ENCODE measurements at places on chromosomes 11 and 22.

DNA sequence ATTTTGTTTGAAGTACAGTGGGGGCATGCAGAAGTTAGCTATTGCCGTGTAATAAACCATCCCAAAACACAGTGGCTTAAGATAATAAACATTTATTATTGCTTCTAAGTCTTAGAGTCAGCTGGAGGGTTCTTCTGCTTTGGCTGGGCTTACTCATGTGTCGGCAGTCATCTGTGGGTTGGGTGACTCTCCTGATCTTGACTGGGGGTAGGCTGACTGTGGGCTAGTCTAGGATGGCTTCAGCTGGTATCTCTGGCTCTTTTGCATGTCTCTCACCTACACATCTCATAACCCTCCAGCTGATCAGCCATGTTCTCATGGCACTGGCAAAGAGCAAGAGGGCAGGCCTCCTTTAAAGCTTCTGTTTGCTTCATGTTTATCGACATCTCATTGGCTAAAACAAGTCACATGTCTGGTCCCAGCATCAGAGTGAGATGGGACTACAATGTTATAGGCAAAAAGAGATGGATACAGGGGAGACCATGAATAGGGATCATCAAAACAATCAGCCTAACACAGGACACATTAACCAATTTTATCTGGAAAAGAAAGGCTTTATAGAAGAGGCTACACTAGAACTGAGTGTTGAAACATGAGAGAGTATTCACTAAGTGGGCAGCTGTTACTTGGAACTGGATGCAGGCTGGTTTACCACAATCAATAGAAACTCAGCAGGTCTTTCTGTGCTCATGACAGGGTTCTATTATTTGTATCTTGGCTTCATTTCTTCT is 5.1 kb downstream of the LRRC51 start:
- peak; percentile 73 for DNase-seq

DNA sequence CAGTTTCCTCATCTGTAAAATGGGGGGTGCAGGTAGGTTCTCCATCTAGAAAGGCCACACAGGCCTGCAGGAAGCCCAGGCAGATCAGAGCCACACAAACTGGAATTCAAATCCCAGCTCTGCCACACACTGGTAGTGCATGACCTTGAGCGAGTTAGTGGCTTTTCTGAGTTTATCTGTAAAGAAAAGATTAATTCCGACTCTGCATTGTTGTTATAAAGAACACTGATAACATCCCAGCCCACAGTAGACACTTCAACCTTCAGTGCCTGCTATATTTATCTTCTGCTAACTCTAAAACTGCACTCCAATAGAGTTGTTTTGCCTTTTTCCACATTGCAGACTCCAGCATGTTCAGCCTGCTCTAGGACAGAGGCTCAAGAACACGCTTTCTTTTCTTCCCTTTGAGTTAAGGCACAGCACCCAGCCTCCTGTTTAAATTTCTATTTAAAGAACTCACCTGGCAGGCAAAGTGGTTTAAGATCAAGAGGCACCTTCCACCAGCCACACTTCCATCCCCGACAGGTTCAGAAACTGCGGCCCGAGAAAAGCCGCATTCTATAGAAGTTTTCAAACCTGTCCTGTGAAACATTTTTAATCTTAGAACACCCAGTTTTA is 133.9 kb downstream of the PLEKHA7 start:
- no peak for DNase-seq

GRCh38 chr11:40867991-40868632 is 591.3 kb downstream of the LRRC4C start:
- DNase-seq = no peak

- DNase-seq = no peak
Measured at GRCh38 chr11:68677432-68677831, 6.9 kb upstream of the GAL start.

DNA sequence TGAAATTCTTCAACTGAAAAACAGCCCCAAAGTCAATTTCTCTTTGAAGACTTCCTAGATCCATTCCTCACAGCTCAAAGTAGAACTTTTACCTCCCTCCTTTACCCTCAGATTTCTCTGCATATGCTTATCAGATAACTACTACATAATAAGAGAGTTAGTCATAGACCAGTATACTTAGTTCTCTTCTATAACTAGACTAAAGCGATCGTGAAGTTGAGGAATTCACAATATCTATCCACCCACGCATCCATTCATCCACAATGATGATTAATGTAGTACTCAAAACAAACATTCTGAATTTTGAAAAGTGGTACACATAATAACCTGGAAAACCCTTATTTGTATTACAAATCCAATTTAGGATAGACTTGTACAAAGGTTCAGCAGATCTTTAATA is 800.9 kb upstream of the TENM4 start:
- DNase-seq = no peak

DNA sequence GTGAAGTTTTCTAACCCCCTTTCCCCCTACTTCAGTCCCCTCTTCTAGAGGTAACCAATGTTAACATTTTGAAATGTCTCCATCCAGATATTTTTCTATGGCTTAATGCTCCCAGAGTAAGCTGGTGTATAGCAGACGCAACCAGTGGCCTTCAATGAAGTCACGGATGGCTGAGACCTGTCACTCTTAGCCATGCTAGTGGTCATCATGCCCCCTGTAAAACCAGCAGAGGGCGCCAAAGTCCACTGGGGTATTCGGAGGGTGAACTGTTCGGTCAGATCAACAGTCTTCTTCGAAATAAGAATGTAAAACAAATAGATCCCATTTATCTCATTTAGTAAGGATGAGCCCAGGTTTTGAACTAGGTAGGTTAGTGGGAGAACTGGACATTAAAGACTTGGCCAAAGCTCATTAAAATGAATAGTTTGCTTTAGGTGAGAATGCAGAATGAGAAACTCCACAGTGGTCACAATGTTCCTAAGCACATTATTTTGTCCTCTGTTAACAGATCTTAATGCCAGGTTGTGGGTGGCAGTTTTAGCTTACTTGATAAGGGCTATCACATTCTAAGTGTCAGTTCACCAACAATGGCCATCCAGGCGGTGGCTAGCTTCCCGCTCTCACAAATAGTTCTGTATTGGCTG is 8.6 kb upstream of the MMP8 start:
- DNase-seq = no peak

GRCh38 chr11:9379041-9379440 is 5.4 kb upstream of the IPO7 start:
- no peak for DNase-seq

DNA sequence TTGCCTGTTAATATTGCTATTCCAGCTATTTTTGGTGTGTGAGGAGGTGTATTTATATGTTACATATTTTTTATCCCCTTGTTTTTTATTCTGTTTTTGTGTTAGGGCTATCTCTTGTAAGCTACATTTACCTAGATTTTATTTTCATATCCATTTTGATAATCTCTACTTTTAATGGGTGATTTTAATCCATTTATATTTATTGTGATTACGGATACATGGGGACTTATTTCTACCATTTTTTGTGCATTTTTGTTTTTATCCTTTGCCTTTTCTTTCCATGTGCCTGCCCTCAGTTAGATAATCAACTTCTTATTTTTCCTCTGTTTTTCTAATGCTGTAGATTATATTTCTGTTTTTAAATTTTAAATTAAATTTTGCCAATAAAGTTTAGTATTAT is 28.3 kb downstream of the PDHX start:
- DNase-seq = no peak

DNA sequence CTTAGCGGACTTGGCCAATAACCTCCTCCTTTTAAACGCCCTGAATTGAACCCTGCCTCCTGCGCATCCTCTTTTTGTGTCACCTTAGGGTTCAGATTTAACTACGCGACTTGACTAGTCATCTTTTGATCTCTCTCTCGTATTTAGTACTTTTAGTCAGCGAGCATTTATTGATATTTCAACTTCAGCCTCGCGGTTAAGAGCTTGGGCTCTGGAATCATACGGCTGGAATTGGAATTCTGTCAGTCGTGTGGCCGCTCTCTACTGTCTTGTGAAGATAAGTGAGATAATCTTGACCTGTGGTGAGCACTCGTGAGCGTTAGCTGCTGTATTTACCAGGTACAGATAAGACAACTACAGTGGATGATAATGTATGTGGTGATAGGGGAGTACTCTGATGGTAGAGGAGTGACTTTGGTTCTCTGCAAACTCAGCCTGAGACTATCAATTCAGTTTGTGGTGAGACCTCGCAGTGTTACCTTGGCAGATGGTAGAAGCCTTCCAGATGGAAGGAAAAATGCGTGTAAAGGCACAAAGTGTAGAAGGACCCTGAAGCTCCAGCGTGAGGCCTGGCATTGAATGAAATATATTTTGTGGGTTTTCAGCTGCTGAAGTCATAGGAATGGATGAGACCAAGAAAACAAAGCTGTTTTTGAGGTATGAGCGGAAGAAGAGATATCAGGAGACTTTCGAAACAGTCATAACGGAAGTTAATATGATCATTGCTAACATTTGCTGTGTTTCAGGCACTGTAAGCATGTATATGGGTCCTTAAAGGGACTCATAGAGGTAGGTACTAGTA is 682 bp downstream of the ATM start:
- DNase-seq = no peak

GRCh38 chr11:38818720-38819119 is 2220.7 kb upstream of the RAG2 start:
- DNase-seq = no peak

DNA sequence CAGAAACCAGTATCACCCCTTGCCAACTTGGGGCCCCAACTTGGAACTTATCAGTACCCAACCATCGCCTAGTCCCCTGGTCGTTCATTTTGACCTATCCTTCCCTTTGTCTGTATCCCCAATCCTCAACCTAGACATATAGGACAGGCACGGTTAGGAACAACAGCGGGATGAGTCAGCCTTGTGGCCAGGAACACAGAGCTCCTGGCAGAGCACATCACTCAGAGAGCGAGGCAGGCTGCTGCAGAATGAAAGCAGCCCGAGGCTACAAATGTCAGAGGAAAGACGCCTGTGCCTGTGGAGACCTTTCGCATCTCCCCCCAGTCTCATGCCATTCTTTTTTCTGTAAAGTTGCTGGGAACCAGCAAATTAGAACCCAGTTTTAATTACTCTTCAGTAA is 14.6 kb downstream of the DKK3 start:
- peak; percentile 57 for DNase-seq
